ENCODE measurements at places on chromosomes 4 and X.

DNA sequence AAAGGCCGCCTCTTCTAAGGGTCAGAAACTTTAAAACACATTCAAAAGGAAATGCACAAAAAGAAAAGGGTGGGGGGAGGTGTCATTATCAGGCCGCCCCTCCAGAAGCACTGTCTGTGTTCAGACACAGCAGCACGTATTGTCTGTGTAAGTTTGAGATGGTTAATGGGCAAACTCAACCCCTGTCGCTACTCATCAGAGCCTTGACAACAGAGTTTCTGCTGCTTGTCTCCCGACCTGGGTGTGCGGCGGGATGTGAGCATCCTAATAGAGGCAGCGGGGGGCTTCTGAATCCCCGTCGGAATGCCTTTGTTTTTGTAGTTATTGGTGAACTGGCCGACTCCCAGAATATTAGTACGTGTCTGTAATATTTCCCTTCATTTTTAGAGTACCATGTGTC lies 158.9 kb downstream of the DCTD start:
- DNase-seq, result no peak

- DNase-seq, result no peak
Observed at GRCh38 chr4:10750714-10751113, 66.1 kb upstream of the CLNK start.

GRCh38 chrX:2921193-2921592 lies 7.9 kb downstream of the ARSD start:
- DNase-seq, result no peak

GRCh38 chr4:159401226-159401712 lies 298.4 kb downstream of the RAPGEF2 start:
- DNase-seq, result no peak

- no peak for DNase-seq
Observed at GRCh38 chrX:81377329-81377728, 175.4 kb downstream of the SH3BGRL start.

GRCh38 chr4:124053872-124054538 lies 657.4 kb downstream of the SPRY1 start:
- no peak for DNase-seq

GRCh38 chr4:163534056-163534455 lies 39.6 kb downstream of the TMA16 start:
- no peak for DNase-seq

DNA sequence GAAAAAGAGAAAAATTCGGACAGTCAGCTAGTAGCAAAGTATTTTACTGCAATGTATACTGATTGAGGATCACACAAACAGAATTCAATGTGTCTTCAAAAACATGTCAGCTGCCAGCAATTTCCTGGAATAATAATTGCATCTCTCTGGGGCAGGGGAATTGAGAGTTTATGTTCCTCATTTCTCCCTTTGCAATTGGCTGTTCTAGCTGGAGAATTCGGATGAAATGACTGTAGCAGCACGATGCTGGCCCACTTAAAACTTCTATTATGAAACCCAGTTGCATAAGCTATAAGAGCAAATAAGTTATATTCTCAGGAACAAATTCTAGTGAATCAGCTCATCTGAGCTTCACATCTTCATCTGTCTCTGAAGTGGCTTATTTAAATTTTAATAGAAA lies 99.9 kb upstream of the CPEB2 start:
- no peak for DNase-seq

GRCh38 chr4:13601048-13601447 lies 26.5 kb downstream of the BOD1L1 start:
- DNase-seq, result no peak

DNA sequence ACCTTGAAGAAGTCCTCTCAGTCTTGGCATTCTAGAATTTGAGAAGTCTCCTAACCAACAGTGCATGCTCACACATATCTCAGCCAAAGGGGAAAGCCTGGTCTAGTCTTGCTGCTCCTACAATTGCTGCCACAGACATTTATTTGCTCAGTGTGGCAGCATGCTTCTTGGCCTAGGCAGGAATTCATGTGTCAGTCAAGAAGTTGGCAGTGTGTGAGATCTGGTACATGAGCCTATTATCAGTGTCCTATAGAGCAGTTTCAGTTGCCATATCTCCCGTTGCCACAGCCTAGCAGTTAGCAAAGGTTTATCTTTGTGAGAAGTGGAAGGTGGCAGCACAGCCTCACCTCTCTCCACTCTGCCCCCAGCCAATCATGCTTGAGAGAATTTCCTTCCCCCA lies 176.9 kb upstream of the ARHGEF9 start:
- no peak for DNase-seq

DNA sequence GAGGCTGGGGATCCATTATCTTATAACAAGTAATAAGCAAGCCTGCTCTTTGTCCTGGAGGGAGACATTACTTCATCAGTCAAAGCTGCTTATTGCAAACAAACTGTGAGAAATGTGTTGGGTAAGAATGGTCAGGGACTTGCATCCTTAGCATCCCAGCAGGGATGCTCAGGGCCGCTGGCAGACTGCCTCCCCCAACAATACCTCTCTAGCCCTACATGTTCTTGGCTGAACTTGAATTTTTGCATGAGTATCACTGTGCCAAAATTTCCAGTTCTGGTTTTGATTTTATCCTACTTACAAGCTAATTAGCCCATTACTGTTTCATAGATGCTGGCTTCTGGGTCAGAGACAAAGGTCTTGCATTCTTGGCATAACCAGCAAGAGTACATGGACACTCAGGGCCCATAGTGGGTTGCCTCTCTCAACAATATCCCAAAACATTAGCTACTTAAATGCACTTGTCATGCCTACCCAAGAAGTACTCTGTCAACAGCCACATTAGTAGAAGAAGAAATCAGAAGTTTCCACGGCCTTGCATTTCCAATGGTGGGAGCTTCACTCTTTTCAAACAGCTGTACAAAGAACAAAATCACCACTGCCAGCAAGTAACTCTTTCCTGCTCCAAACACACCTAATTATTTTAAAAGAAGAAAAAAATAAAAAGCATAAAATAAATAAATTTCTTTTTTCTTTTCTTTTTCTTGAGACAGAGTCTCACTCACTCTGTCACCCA lies 41.9 kb upstream of the NEUROG2 start:
- no peak for DNase-seq

- no peak for DNase-seq
Observed at GRCh38 chr4:73822389-73822788, 14.1 kb upstream of the CXCL6 start.

GRCh38 chr4:36196145-36196913 lies 48.0 kb downstream of the ARAP2 start:
- no peak for DNase-seq

All from activated CD8-positive, alpha-beta memory T cell treated with anti-CD3 and anti-CD28 coated beads for 1 hour (primary cell).